ENCODE measurements at places on chromosomes 4 and X.
A peak's percentile ranks its signal among the peaks of the same experiment; 100 is the strongest.

- DNase-seq: peak; percentile 22
Measured at GRCh38 chr4:54840430-54840829, 182.7 kb downstream of the KIT start.

DNA sequence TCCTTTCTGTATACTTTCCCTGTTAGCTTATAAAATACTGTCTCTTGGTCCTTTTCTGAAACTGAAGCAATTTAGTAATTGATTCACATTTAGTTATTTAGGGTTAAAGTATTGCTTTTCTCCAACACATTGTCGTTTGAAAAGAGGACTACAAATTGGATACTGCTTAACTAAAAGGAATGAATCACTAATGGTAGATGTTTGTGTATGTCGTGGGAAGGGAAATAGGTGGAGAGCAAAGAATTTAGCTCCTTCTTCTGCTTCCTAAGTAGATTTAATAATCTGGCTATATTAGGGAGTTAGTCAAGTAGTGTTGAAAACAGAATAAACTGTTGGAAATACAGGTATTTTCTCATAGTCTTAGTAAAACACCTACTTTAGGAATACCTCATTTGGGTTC, 27.9 kb downstream of the SLAIN2 start:
- DNase-seq: no peak

GRCh38 chr4:41784191-41784979, 35.9 kb upstream of the PHOX2B start:
- no peak for DNase-seq

- DNase-seq: no peak
Measured at GRCh38 chr4:146235654-146236177, 21.4 kb downstream of the REELD1 start.

DNA sequence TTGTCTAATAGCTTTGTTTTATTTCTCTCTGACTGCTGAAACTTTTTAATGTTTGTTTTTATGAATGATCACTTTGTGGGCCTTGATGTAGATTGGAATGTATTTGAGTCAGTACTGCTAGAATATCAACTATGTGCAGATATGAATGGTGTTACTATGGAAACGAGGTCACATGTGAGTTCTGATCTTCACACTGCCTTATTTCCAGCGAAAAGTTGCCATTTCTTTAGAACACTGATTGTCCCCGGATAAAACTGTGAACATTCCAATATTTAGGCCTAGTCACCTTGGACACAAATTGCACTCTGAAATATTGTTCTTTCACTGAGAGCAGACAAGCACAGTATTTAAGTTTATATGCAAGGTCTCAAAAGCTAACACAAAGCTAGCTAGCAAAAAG, 27.2 kb upstream of the MAGED1 start:
- no peak for DNase-seq

- DNase-seq: no peak
Measured at GRCh38 chr4:168707205-168707604, 210.4 kb downstream of the PALLD start.

DNA sequence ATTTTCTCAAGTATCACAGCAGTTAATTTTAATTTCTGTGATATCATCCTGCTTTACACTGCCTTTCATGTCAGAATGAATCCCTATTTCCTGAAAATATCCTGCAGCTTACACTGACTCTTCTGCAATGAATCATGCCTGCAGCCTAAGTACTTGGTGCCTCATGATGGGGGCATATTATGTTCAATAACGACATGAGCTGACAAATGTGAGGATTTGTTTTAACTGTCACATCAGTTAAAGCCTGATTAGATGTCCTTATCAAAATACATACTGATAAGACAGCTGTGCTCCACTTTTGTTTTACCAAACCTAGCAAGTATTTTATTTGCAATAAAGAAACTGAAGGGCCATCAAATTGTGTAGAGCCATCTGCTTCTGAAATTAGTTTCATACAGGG, 359.9 kb upstream of the AGA start:
- DNase-seq: no peak

DNA sequence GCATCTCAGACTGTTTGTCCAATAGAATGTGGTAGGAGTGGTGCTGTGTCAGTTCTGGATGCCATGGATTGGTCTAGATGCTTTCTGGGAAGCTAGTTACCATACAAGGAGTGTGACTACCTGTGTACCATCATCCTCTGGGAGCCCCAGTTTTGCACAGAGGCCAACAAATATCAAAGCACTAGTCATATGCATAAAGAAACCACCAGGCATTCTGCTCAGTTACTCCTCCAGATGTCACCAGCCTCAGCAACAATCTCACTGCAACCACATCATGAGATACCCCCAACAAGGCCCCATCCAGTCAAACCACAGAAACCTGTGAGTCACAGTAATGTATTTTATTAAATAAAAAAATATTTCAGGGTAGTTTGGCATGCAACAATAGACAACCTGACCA, 435.8 kb upstream of the CPEB2 start:
- peak; percentile 4 for DNase-seq

GRCh38 chrX:96997196-96997595, 113.5 kb downstream of the RPA4 start:
- no peak for DNase-seq

DNA sequence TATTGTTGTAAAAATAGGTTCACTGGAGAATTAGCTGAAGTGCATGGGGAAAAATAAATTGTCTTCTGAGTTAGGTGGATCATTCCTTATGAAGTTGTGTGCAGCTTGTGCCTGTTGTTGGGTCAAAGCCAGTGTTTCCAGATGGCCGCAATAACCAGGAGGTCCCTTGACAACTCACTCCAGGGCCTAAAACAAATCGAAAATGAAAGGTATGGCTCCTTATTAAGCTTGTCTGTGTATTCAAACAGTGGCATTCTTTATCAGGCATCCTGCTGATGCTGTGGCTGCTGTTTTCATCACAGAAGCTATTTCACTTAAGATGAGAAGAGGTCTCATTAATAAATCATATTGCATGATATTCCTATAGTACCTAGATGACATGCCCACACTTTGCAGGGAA, 80.2 kb downstream of the GRIA2 start:
- no peak for DNase-seq

DNA sequence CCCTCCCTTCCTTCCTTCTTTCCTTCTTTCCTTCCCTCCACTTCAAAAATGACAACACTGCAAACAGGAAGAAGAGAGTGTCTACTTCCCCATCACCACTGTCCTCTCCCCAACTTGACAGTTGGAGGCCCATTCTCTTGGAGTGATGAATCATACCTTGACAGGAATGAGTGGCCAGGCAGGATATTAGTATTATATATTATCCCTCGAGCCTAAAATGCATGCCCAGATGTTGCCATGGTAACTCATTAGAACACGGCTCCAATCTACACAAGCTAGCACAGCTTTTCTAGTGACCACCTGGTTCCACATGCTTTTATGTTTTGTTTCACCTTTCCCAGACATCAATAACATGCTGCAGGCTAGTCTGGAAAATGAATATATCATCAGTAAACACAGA, 71.3 kb upstream of the LHFPL1 start:
- DNase-seq: no peak

DNA sequence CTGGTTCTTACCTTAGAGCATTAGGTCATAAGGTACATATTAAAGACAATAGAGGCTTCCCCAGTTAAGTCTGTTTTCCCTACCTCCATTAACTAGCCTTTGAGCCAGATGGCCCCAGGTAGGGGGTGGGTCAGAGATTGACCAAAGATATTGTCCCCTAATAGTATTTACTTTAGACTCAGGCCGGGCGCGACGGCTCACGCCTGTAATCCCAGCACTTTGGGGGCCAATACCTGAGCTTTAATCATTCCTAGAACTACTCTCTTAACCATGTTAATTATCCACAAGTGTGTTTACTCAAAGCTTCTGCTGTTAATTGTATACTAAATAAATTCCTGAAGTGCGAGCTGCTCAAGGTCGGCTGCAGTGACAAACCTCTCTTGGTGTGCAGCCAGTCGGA, 28.0 kb upstream of the AMBN start:
- DNase-seq: no peak

GRCh38 chr4:55216863-55217635, 91.7 kb upstream of the KDR start:
- DNase-seq: no peak

- peak; percentile 68 for DNase-seq
Measured at GRCh38 chr4:158817562-158818296, 48.9 kb downstream of the FNIP2 start.

- no peak for DNase-seq
Measured at GRCh38 chr4:132062611-132063239, 1086.4 kb upstream of the PCDH10 start.

GRCh38 chr4:120080533-120080932, 13.9 kb upstream of the MAD2L1 start:
- DNase-seq: no peak

GRCh38 chr4:137065311-137065710, 467.0 kb downstream of the PCDH18 start:
- no peak for DNase-seq

DNA sequence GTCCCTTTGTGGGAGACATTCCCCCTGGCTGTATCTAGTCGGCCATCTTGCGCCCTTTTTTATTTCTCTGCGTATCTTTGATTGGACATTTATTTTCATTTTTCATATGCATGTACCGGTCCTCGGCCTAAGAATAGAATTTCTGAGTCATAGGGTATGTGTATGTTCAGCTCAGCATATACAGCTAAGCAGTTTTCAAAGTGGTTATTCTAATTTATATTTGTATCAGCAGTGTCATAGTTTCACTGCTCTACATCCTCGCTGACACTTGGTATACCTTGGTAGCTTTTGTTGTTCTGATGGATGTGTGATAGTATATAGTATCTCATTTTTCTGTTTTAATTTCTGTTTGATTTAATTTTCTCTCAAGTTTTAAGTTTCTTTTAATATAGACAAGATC, 38.7 kb downstream of the BEX3 start:
- no peak for DNase-seq

DNA sequence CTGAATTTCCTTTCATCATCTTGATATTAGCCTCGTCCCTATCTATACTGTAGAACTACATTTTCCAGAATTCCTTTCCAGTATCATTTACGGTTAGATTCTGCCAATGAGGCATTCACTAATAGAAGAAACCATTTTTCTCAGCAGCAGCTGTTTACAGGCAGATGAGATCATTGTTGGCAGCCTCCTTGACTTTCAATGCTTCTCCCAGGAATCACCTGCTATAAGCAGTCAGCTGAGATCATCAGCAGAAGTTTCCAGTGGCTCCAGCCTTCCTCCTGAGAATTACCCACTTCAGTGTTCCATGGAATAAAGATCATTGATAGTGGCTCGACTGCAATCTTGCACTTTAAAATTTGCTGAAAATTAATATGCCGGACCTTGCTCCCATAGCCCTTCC, 157.3 kb upstream of the TET2 start:
- DNase-seq: no peak

DNA sequence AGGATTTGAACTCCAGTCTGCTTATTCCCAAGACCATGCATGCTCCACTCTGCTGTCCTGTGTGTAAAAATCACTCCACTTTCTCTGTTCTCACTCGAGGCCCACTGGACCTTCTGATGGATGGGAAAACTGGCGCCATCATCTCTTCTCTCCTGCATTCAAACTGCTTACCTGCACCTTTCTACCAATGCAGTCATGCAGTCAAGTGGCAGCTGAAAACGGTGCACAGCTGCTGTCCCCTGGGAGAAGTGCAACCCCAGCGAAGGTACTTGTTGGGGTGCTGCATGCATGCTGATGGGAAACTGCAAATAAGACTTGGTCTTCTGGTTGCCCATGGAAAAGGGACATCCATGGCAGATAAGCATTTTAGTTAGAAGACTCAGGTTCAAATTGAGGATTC, 147.1 kb downstream of the EVC2 start:
- no peak for DNase-seq

GRCh38 chrX:110178179-110178865, 139.6 kb downstream of the AMMECR1 start:
- peak; percentile 92 for DNase-seq

- DNase-seq: peak; percentile 0
Measured at GRCh38 chr4:30269850-30270249, 450.3 kb upstream of the PCDH7 start.

- DNase-seq: no peak
Measured at GRCh38 chr4:5799406-5799805, 88.4 kb downstream of the EVC start.

GRCh38 chr4:7322166-7322991, 112.4 kb downstream of the PSAPL1 start:
- no peak for DNase-seq

DNA sequence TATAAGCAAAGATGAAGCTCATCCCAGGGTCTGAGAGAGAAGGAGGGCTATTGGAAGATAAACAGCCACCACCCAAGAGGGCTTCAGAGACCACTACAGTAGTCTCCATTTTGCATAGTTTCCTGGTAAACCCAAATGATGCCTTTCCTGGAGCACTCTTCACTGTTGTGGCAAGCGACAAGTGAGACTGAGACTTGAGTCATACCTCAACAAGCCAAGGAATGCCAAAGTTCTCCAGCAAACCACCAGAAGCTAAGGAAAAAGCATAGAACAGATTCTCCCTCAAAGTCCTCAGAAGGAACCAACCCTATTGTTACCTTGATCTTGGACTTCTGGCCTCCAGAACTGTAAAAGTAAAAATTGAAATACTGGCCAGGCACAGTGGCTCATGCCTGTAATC, 65.9 kb downstream of the LARP7 start:
- DNase-seq: no peak

GRCh38 chr4:124589786-124590185, 122.7 kb downstream of the ANKRD50 start:
- DNase-seq: peak; percentile 84

All from hematopoietic multipotent progenitor cell treated with erythropoietin and hydrocortisone succinate and interleukin-3 and kit ligand, for 4 days (in vitro differentiated cells).